Urothelium cell line (cell line): ENCODE measurements at places on chromosomes 2 and 18.

DNA sequence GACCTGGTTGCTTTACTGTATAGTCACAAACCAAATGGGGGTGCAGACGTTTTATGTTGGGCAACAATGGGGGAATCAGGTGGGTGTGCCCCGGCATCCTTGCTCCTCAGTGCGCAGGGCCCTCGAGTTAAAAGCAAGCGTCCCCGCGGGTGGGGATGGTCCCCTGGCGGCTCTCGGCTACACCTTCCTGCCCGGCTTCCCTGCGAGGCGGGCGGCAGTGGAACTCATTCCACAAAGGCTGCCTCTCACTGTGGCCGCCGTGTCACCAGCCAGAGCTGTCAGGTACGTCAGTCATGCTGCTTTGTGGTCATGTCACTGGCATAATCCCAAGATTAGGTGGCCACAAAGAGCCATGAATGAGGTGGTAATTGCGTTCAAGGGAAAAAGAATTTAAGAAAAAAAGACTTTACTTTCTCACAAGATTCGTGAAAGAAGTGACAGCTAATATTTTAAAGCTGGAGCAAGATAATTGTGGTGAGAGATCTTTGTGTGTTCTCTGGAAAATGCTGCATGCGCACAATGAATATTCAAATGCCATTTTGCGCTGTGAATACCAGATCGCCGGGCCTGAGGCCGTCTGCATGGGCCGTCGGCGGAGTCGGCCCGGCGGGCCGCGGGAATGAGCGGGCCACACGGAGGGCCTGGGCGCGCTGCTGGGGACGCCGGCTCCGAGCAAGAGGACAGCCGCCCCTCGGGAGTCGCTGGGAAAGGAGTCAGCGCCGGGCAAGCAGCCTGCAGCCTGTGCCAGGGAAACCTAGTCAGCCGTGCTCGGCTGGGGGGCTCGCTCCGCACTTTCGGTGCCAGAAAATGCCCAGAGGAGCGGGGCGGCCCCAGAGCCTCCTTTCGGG lies 82.3 kb upstream of the LDLRAD4 start:
- no peak for DNase-seq

DNA sequence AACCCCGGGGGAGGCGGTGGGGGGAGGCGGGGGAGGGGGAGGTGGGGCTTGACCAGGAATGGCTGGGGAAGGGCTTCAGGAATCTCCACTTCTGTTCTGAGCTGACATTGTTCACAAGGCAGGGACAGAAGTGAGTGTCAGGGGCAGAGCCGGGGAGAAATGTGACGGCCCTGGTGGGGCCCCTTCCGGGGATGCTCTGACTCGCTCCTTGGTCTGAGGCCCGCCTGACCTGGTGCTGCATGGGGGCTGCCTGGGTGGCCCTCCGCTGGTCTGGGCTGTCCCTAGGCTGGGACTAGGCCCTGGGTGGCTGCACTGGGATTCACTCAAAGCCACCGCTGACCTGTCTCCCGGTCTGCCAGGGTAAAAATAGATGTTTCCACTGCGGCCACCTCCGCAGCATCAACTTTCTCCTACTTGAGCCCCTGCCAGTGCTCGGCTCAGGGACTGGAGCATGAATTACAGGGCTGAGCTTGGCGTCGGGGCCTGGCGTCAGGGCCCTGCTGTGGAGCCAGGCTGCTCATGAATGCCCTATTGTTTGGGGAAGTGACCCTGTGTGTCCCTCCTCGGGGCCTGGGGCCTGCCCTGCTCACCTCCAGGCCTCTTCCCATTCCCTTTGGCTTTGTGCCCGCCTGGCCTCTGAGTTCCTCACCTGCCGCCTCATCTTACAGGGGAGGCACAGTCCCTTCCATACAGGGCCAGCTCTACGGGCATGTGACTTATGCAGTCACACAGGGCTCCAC lies 247.5 kb downstream of the DYSF start:
- peak; percentile 55 for DNase-seq

- no peak for DNase-seq
These were observed 626.2 kb upstream of the SETBP1 start for GRCh38 chr18:44054514-44054913.

DNA sequence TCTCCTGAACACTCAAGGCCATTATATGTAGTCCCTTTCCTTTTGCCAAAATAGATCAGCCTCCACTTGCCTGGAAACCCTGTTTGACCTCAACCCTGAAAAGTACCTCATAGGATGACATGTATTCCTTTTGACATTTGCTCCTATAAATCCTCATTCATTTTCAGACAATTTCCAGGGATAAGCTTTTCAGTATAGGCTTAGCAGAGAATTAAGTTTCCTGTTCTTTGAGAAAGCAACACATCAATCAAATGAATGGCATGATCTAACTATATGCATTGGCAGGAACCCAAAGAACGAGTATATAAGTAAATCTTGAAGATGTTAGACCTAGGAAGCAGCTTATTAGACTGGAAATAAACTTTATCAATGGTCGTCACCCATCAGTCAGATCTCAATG lies 483.0 kb downstream of the CCDC85A start:
- no peak for DNase-seq

- DNase-seq: no peak
These were observed 20.9 kb upstream of the DNMT3A start for GRCh38 chr2:25362434-25363145.
